Stimulated activated CD4-positive, alpha-beta T cell treated with anti-CD3 and anti-CD28 coated beads, Interleukin-12 subunit alpha, Interleukin-12 subunit beta, amount 100 ng/mL, for 24 hours (primary cell): ENCODE measurements at places on chromosomes 7 and 10.

DNA sequence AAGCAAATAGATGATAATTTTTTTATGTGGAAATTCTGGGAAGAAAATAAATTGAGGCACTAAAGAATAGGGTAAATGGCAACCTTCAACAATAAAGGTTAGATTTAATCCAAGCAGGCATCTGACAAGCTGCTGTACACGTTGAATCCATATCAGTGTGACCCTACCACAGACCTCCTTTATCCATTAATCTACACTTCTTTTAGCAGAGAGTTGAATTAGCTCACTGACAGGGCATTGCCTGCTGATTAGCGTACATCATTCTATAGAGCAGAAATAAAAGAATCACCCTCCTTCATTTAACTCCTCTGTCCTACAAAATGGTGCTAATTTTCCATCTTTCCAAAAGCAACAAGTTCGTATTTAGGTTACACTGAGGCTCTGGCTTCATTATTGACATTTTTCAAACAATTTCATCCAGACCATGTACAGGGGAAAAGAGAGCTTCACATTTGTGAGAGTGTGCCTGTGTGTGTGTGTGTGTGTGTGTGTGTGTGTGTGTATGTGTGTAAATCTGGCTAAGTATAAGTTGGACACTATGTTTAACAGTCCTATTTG lies 356.0 kb downstream of the TFEC start:
- DNase-seq, result no peak

DNA sequence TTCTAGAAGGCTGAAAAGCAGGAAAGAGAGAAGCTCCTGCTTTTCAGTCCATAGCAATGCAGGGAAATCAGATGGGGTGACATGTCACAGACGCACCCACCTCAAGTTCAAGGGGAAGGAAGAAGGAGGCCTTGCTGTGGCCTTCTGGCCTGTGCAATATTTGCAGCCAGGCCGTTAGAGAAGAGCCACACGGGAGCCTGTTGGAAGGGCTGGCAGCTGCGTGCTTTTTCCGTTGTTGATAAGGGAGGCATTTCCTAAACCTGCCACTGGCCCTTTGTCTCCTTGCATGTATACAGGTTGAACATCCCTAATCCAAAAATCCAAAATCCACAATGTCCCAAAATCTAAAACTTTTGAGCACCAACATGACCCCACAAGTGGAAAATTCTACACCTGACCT lies 492.5 kb upstream of the ZMIZ1 start:
- no peak for DNase-seq

DNA sequence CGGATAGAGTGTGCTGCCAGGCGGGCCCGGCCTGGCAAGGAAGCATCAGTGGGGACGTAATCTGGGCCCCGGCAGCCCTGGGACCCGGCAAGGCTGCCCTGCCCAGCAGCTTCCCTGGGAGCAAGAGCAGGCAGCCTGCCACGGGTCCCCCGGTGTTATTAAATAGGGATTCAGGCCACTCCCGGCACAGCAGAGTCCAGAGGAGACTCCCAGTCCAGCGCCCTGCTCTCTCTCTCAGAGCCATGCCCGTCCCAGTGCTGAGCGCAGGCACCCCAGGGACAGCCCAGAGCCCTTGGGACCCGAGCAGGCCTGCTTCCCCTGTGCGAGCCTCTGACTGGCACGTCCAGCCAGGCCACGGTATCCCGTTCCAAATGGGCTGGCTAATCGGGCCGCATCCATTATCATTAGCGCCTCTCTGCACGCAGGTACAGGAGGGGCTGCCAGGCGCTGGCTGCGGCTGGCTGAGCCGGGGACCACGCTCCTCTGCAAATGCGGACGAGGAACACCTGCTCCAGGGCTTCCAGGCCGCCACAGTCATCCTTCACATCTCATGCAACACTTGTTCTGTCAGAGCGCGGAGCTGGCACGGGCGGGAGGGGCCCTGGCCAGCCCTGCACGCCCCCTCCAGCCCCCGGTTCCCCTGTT lies 344.2 kb upstream of the MKI67 start:
- no peak for DNase-seq

- no peak for DNase-seq
These were observed 40.6 kb downstream of the AKR1B15 start for GRCh38 chr7:134589491-134589941.

DNA sequence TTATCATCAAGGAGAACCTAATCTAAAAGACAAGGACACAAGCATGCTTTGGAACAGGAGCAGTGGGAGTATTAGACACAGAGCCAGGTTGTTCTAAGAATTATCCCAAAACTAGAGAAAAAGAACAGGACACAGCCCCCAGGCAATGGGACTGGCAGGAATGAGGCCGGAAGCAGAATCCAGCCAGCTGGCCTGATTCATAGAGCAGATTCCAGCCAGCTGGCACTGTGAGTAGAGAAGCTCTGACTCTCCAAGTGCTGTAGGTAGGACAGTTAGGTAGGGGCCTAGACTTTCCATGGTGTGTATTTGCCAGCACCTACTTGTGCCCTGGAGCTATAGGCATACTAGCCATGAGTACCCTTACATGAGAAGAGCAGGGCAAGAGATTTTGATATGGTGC lies 13.3 kb upstream of the RAB18 start:
- DNase-seq, result no peak

GRCh38 chr7:106791526-106791925 lies 73.6 kb upstream of the PIK3CG start:
- DNase-seq, result no peak

DNA sequence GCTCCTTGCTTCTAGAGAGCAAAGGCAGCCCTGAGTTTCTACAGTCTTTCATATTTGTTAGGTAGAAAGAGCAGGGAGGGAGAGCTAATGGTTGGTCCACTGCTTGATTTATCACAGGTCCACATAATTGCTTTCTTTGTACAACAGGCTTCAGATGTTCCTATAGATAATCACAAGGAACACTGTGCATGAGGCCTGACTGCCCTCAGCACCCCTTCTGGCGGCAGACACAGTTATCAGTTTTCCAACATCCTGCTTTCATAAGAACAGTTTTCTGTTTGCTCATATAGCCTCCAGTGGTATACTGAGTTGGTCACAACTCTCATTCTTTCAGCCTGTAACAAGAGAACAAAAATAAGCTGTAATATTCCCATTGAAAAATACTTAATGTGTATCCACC lies 69.7 kb downstream of the AKR1C4 start:
- DNase-seq, result no peak

DNA sequence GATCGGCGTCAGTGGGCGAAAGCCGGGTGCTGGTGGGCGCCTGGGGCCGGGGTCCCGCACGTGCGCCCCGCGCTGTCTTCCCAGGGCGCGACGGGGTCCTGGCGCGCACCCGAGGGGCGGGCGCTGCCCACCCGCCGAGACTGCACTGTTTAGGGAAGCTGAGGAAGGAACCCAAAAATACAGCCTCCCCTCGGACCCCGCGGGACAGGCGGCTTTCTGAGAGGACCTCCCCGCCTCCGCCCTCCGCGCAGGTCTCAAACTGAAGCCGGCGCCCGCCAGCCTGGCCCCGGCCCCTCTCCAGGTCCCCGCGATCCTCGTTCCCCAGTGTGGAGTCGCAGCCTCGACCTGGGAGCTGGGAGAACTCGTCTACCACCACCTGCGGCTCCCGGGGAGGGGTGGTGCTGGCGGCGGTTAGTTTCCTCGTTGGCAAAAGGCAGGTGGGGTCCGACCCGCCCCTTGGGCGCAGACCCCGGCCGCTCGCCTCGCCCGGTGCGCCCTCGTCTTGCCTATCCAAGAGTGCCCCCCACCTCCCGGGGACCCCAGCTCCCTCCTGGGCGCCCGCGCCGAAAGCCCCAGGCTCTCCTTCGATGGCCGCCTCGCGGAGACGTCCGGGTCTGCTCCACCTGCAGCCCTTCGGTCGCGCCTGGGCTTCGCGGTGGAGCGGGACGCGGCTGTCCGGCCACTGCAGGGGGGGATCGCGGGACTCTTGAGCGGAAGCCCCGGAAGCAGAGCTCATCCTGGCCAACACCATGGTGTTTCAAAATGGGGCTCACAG lies 1.1 kb downstream of the EGFR start:
- DNase-seq, result no peak

DNA sequence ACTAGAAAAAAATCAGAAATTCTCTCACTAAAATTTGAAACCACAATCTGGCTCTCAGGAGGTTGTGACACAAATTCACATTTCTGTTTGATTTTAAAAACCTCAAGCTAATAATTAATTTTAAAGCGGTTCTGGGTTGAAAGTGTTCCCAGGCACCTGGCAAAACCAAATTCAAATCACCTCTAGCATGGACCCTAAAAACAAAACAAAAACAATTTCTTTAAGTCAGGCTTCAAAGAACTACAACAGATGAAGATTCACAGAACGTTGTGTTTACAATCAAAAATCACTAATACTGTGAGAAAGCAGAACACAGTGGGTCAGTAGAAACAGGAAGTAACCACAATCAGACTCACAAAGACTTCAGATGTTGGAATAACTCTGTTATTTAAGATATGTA lies 7.2 kb upstream of the RELN start:
- DNase-seq, result no peak

DNA sequence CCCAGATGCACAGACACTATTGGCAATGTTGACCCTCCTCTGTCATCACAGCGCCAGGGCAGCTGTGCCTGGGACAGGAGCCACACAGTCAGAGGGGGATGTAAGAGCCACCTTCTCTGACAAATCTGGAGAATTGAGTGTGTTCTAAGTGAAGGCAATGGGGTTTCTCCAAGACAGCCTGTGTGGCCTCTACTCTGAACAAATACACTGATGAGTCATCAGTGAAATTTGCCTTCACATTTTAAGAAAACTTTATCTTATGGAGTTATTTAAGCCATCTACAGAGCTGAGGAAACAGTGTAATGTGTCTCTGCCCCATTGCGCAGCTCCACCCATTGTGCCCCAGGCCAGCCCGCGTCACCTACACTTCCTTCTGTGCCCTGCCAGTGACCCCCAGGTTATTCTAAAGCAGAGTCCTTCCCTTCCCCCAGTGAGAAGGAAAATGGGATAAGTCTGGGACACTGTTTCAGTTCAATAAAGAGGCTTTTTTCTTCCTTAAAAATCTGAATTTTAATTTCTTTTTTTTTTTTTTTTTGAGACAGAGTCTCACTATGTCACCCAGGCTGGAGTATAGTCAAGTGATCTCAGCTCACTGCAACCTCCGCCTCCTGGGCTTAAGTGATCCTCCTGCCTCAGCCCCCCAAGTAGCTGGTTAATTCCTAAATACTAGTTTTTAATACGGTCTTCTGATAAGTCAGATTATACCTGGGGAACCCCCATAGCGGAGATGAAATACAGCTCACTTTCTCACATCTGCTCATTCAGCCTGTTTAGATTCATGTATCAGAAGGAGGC lies 21.8 kb downstream of the AKR1E2 start:
- DNase-seq, result no peak

GRCh38 chr10:132727411-132727810 lies 58.5 kb downstream of the NKX6-2 start:
- DNase-seq, result no peak
